Neuronal stem cell (in vitro differentiated cells): ENCODE measurements at places on chromosomes 1 and 21.

DNA sequence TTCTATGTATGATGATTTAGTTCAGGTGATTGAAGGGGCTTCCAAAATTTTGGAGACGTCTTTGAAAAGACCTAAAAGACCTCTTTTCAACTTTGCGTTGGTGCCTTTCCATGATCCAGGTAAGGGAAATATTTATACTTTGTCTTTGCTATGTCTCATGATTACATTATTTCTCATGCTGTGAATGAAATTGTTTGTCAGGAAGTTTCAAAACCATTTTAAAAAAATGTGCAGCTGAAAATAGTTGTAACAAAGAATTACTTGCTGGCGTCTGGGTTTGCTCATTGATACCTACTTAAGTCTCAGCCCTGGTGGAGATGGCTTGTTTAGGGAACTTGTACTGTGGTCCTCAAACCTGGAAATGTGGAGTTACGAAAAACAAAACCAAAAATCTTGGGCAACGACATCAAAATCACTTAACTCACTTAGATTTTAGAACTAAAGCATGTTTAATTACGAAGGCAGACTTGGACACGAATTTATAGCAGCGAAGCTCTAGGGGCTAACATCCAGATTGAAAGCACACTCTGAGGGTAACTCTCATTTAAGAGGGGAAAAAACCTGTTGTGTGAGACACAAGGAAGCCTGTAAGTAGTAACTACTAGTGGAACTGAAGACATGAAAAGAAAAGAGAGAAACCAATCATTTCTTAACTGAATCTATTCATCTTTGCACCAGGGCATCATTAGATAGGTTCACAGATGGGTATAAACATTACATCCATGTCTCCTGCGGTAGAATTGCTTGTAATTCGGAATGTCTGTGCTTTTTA lies 924 bp downstream of the HMCN1 start:
- no peak for DNase-seq

GRCh38 chr1:232274236-232274855 lies 355.6 kb downstream of the SIPA1L2 start:
- no peak for DNase-seq

DNA sequence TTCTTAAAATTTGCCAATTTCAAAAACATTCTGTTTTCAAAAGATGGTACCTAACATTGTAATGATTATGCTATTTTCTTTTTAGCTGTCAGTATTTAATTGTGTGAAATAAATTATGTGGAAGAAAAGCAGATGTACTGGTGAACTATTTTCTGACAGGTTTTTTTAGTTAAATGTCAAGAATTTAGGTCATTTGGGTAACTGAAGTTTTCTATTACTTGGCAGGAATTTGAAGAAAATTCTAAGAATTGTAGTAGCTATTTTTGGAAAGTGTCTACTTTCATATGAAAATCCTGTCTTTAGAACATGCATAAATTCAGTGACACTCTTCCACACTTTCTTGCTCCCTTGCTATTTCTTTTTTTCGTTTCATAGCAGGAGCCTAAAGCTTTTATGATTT lies 28.5 kb upstream of the PTPRC start:
- DNase-seq = no peak

DNA sequence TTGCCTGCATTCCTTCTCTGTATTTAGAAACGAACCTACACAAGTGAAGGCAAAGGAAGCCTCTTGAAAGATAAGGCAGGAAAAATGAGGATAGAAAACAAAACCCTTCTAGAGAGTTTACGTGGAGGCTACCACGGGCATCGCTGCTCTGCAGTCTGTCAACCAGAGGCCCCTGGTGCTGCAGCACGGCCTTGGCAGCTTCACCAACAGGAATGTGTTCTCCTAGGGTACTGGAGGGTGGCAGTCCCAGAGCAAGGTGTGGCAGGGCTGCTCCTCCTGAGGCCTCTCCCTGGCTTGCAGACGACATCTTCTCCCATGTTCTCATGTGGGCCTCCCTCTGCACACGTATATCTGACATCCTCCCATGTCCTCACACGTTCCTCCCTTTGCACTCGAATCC lies 57.6 kb upstream of the SAMD11 start:
- no peak for DNase-seq

- peak; percentile 95 for DNase-seq
Measured at GRCh38 chr21:46323710-46324389, at the start of the genes C21orf58 and PCNT. C21orf58 (minus strand) TSS chr21:46323870; CDS start chr21:46322738, 1,132 bp downstream. PCNT (plus strand) TSS chr21:46324156; CDS start chr21:46324229, 73 bp downstream.

DNA sequence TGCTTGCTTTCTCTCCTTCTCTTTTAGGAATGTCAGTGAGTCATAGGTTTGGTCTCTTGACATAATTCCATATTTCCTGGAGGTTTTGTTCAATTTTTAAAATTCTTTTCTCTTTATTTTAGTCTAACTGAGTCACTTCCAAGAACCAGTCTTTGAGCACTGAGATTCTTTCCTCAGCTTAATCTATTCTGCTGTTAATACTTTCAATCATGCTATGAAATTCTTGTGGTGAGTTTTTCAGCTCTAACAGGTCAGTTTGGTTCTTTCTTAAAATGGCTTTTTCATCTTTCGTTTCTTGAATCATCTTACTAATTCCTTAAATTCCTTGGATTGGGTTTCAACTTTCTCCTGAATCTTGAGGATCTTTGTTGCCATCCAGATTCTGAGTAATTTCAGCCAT lies 321.0 kb downstream of the PTBP2 start:
- DNase-seq = no peak
